Kidney (tissue), 22 donors: ENCODE measurements at places on chromosomes 1 and 21.
A peak's percentile ranks its signal among the peaks of the same experiment; 100 is the strongest.

GRCh38 chr1:30425046-30425445 is 298.3 kb downstream of the MATN1 start:
- no peak for DNase-seq

DNA sequence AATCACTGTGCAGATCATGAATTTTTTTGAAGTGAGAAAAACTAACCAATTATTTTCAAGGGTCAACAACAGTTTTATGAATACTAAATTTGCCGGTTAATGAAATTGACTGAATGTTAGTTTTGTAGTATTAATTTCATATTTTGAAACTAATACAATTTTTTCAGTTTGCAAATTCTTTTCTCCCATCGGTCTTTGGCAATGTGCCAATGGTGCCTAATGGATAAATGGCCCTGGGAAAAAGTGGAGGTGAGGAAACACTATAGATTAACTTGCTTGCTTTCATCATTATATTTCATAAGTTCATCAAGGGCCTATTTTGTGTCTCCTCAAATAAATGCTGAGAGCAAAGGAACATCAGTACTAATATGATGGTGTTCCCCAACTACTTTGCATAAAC is 4.1 kb downstream of the C1orf141 start:
- DNase-seq = no peak

GRCh38 chr1:101116006-101116405 is 90.4 kb upstream of the DPH5 start:
- no peak for DNase-seq

DNA sequence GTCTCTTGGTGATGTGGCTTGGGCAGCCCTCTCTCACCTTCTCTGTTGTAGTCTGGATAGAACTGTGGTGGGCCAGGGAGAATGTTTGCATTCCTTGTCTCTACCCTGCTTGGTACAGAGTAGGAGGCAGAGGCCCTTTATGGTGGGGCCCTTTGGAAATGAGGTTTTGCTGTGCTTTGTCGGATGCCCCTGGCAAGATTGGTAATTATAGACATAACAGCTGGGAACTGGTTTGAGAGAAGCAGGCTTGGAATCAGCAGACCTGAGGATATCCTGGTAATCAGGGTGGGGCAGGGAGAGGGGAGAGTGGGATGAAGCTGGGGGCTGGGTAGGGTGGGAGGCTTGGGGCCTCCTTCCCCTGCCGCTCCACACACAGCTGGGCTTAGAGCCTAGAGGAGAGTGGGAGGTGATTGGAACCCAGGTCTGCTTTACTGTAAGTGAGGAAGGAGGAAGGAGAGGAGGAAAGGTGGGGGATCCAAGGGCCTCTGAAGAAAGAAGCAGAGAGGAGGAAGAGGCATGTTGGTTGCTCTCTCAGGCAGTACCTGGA is 5.0 kb downstream of the VANGL2 start:
- DNase-seq = no peak

- DNase-seq = no peak
These were observed 50.5 kb downstream of the PEX14 start for GRCh38 chr1:10525208-10525607.

DNA sequence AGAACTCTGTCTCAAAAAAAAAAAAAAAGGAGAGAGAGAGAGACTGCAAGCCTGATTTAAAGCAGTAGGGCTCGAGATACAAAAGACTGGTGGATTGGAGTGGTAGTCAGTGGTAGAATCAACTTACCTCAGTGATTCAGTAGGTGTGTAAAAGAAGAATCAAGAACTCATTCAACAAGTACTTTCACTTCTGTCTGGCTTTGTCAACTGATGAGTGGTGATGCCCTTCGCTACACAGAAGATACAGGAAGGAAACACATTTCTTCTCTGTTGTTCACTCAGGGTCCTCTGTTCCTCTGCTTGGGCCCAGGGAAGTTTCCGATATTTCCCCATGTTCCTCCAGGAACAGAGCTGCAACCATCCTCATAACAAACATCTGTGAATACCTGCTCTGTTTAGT is 68.6 kb upstream of the COG2 start:
- no peak for DNase-seq

DNA sequence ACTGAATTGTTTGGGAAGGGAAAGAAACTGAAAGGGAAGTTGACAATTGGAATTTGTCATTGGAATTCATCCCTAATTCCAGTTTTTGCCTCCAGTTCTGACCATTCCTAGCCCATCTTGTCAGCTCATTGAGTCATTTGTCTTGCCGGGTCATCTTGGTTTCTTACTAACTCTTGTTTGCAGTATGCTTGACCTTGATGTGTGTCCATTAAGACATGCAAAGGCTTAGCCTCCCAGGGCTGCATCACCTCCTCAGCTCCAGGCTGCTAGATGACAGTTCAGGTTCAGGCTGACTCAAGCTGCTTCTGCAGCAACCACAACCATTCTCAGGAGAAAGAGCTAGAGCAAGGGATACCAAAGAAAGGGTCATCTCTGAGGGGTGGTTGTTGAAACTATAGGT is 151.3 kb upstream of the PTGFR start:
- no peak for DNase-seq

- DNase-seq = no peak
These were observed 21.1 kb downstream of the ADORA1 start for GRCh38 chr1:203148579-203148978.

DNA sequence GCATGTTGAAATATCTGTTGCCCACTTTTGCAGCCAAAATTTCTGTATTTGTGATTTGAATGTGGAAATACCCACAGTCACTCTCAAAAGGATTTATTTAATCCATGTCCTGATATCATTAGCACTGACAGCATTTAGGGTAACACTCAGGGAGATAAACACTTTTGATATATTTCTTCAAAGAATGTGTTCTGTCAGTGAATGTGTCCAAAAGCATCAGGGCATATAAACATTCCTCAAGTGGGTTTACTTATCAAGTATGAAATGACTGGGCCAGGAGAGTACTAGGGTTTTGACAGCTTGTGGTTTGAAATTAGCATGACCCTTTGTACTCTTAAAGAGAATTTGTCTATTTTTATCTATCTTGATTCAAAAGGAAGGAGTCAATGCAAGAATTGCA is 1302.1 kb upstream of the ADGRL2 start:
- DNase-seq = no peak

DNA sequence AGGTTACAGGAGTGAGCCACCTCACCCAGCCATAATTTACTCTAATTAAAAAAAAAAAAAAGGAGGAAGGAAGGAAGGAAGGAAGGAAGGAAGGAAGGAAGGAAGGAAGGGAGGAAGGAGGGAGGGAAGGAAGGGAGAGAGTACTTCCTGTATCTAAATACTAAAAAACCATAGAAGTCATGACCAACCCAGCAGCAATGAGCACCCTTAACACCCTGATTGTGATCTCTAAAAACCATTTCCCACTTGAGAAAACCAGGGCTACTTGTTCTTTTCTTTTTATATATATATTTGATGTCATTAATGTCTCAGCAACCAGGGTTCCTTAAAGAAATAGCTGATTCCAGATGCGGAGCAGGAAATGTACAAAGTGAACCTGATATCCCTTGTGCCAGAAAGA is 31.2 kb downstream of the ARID4B start:
- no peak for DNase-seq

DNA sequence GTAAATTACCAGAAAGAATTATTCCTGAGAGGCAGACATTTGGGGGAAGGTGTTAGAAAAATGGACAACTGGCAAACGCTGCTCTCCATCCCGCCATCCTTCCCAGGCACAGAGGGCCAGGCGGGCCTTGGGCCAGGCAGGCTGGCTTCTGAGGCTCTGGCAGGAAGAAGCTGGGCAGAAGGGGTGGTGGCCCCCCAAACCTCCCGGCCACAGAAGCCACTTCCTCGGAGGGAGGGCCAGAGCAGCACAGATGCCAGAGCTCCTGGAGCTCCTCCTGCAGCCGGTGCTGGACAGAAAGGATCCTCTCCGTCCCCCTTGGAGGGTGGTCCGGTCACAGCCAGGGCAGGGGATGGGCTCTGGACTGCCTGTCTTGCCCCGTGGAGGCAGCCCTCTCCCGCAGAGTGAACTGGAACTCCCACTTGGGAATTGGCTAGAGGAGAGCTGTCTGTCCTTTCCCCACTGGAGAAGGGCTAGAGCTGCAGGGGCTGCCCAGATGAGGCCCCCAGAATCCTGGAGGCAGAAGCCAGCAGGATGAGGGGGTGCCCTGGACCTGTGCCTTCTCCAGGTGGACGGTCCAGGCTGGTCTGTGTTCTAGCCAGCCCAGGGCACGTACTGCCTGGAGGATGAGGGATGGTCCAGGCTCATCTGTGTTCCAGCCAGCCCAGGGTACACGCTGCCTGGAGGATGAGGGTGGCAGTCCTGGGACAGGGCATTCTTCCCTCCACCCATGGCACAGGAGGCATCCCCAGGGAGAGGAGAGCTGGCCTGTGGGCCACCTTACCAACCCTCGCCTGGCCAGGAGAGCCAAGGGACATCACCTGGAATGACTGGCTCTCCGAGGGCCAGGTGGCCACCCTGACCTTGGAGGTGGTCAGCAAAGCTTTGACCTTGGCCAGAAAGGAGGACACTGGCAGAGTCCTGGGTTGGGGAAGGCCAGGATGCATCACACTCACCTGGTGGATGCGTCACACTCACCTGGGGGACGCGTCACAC is 47.4 kb upstream of the ACTRT2 start:
- peak; percentile 16 for DNase-seq

DNA sequence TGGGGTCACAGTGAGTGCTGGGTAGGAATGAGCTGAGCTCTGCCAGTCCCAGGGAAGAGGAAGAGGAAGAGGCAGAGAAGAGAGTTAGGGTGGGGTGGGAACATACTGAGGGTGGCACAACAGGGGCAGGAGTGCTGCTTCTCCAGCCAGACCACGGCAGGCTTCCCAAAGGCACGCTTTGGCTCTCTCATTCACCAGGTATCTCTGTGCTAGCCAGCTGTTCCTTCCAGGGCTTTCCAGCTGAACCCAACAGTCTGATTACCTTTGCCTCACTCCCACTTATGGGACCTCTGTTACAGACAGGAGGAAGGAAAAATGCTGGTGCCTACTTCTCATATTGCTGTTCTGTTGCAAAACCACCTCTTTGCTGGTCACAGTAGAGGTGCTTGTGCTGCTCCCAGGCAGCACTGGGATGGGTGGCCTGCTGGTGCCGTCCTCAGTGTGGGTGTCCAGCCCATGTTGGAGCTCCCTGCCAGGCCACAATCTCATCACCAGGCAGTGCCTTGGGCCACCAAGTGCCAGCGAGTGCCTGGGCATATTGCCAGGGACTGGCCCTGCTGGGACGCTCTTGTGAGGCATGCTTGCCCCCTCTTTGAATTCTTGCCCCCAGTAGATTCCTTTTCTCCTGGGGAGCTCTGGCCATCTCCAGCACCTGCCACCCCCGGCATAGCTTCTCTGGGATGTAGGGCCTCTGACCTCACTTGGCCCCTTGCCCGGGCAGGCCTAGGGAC is 2.1 kb downstream of the ADORA1 start:
- no peak for DNase-seq

DNA sequence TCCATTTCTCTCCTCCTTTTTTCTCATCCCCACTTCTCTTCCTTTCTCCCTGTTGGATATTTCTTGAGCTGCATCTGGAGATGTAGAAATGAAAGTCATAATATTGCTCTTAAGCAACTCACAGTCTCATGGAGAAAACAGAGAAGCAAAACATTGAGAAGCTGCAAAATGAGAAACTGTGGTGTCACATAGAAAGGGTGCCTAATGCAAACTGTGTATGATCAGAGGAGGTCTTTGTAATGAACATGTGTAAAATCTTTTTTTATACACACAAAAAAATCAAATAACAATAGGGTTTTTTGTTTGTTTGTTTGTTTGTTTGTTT is 11.8 kb upstream of the SLAMF7 start:
- no peak for DNase-seq

- no peak for DNase-seq
These were observed 263.4 kb downstream of the OLFM3 start for GRCh38 chr1:101733340-101733739.

- DNase-seq = peak; percentile 39
These were observed 23.9 kb upstream of the TMEM52 start for GRCh38 chr1:1942753-1943656.

DNA sequence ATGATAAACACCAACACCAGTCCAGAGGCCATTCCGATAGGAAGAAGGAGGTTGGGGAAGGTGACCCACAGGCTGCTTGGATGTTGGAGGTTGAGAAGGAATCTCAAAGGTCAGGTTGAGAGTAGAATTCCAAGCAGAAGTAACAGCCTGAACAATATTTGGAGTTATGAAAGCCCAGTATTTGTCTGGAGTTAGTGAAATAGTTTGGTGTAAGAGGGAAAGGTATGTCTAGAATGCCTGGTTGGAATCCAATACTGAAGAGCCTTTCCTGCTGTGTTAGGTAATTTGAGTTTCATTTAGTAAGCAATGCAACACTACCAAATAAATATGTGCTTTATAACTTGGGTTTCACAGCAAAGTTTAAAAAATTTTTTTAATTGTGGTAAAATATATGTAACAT is 70.5 kb upstream of the MCOLN3 start:
- DNase-seq = no peak

- no peak for DNase-seq
These were observed 142.3 kb upstream of the ZC3H12A start for GRCh38 chr1:37332126-37332525.

GRCh38 chr1:12153181-12153785 is 13.5 kb upstream of the TNFRSF1B start:
- DNase-seq = no peak

- no peak for DNase-seq
These were observed 24.8 kb upstream of the USH2A start for GRCh38 chr1:216448011-216448510.

DNA sequence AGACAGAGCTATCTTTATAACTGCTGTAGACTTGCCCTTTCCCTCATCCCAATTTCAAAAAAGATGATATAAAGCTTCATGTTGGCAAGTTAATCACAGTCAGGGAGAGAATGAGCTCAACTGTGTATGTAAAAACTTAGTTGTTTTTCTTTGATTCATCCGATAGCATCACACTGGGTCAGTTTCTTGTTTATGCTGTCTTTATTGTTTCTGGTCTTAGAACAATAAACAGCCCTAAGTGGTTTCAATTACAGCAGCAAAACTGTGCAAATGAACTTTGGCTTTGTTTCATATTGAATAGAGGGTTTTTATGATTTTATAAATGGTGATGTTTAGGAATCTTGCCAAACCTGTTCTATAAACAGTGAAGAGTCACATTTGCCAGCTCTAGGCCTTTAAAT is 423.8 kb upstream of the CXADR start:
- DNase-seq = peak; percentile 58

- no peak for DNase-seq
These were observed 76.8 kb upstream of the AKT3 start for GRCh38 chr1:243926803-243927245.

DNA sequence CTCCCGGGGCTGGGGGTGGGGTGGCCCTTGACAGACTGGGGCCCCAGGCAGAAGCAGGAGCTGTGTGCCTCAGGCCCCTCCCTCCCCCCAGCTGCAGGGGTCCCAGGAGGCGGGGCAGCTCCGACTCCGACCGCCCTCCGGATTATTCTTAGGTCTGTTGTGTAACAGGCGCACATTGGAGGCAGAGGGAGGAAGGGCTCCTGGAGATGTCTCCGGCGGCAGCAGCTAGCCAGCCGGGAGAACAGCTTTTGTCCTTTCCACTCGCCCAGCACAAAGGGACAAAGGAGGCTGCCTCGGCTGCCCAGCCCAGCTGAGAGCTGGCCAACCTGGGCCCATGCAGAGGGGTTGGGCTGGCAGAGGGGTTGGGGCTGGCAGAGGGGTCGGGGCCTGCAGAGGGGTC is 29.7 kb upstream of the PLCH2 start:
- no peak for DNase-seq
